ENCODE measurements at places on chromosomes 7 and 10.

DNA sequence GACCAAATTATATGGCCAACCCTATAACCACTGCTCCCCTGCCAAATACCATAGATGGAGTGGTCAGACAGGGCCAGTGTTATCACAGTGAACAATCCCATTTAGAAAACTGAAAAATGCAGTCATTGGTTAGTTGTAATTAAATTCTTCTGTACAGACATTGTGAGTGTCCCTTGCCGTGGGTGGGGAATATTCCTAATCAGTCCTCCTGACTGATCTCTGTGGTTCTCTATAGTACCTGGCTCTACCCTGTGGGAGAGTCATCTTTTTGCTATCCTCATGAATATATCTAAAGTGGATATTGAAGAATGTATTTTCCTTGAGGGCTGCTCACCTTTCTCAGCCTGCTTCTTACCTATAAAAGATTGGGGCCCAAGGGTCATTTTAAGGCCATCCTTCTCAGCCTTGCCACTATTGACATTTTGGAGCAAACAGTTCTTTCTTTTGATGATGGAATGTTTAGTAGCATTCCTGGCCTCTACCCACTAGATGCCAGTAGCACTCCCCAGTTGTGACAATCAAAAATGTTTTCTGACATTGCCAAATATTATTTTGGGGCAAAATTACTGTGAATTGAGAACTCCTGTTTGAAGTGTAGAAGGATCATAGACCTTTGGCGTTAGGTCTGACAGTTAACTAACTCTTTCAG is 110.2 kb downstream of the MAPK8 start:
- DNase-seq = no peak

DNA sequence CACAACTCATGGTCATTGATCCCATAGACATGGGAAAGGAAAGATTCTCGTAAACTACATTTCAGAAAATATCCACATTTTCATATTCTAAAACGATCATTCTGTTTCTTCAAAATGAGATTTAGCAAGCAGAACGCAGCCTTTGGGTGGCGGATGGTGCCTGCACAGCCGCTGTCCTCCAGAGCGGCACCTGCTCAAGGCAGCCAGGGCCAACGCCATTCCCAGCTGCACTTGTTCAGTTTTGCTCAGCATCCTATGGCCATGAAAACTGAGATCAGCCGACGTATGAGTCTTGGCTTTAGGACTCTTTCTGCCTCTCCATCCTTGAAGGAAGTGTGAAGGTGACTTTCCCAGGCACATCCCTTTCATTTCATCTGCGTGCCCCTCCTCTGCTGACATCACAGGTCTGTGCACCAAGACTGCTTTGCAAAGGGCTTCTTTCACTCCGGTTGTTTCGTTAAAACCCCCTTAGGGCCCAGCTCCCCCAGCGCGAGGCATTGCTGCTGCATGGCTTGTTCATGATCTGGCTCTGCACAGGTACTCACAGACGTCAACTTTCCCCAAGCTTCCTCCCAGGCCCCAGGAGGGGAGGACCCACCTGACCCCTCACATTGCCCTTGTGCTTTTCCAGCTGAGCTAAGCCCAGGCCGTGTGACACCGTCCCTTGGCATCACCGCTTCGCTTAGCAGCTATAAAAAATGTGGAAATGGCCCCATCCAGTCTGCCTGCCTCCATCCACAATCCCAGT is 37.2 kb downstream of the TCERG1L start:
- DNase-seq = no peak

GRCh38 chr10:120432209-120432608 is 24.8 kb upstream of the PLPP4 start:
- DNase-seq = no peak

GRCh38 chr7:55871932-55872485 is 9.5 kb upstream of the SEPTIN14 start:
- DNase-seq = no peak

DNA sequence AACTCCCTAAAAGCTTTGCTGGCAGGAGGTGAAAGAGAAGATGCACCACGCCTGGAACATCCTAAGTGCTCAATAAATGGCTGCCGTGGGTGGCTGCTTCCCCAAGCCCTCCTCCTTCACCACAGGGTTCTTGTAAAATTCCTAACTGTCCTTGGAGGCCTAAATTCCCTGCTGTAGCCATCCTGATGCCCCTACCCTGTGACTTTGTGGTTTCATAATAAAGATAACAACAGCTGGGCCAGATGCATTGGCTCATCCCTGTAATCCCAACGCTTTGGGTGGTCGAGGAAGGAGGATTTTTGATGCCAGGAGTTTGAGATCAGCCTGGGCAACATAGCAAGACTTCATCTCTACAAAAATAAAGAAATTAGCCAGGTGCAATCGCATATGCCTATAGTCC is 341.8 kb downstream of the ANKRD30A start:
- DNase-seq = no peak
